Fibroblast of villous mesenchyme (primary cell): ENCODE measurements at places on chromosomes 12 and 14. TPM values are rescaled to one million over a fixed set of nuclear protein-coding genes. Genes with fewer than 3 reads are reported as not detected.

DNA sequence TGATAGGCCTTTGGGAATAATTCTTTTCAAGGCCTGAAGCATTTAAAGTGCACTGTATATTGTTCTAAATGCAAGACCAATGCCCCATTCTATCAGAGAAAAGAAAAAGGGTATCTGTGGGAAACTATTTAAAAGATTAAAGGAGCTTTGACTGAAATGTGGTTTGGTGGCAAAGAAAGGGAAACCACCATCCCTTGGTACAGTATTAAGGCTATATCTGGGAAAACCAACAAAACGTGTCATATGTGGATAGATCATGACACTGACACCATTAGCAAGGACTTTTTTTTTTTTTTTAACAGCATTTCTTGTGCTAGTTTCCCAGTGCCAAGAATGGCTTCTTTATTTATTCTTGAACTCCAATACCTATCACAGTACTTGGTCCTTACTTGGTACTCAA lies 890.7 kb downstream of the DIO2 start:
- DNase-seq, result no peak

KRT74 gene
- total RNA-seq, result not detected in 2 replicates

EIF2S3B gene
- total RNA-seq, result 3.5 and 9.5 TPM in 2 replicates

ATF7IP gene
- total RNA-seq, result 23.8 and 33.2 TPM in 2 replicates
